Hypothalamus (tissue), 51 donors: ENCODE measurements at places on chromosomes 7 and 10.

DNA sequence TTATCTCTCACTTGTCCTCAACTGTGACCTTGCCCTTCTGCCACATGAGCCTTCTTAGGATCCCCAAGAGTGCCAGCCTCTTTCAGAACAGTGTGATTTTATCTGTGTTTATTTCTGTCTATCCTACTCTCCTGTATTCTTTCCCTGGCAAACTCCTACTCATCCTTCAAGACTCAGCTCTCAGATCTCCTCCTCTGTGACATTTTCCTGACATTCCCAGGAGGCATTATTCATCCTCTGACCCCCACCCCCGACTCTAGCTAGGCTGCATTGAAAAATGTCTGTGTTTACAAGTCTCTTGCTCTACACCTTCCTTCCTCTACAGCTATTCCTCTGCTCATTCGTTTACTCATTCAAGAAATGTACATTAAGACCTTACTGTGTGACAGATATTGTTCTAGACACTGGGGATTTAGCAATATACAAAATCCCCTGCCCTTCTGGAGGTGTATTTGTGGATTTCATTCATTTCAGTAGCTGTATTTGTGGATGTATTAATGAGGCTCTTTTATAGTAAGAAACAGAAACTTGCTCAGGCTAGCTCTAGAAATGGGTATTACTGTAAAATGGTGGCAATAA lies 61.4 kb upstream of the COMTD1 start:
- DNase-seq: no peak

- DNase-seq: no peak
Measured at GRCh38 chr10:29876008-29876555, 183.3 kb downstream of the JCAD start.

DNA sequence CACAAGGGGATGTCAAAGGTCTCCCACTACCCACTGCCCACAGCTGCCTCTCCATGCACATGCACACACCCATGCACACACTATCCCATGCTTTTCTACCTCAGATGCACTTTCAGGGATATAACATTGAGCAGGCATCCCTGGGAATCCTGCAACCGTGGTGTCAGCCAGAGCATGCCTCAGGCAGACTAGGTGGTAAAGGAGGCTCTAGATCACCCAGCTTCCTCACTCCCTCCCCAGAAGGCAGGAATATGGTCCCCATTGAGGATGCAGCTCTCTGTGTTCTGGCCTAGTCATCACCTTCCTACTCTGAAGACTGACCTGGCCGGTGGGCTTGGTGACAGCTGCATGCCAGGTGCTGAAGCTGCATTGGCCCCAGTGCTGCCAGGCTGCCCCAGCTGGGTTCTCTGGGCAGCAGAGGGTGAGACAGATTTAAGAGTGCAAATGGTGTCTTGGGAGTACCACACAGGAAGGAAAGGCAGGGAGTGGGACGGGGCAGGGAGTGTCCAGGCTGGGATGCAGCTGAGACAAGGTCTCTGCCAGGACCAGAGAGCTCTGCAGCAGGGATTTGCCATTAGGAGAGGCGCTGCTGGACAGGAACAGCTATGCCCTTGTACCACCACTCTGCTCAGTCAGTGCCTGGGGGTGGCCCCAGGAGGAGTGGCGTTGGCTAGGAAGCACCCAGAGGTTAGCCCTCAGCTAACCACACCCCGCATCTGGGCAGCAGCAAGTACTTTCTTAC lies 53.4 kb upstream of the GDF10 start:
- no peak for DNase-seq

DNA sequence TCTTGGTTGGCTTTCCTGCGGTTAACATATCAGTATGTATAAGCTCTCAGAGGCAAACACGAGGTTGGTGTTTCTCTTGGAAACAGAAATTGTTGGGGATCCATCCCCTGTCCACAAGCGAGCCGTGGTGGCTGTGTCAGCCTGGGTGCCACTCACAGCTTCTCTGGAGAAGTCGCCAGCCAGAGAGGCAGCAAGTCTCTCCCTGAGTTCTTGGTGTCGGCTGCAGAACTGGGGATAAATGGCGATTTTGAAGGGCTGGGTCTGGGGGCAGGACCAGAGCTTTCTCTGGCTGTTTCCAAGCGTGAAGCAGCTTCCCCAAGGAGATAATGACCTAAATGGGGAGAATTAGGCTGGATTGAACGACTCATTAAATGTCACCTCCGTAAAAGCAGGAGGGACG lies 335.3 kb downstream of the GLRX3 start:
- DNase-seq: no peak

DNA sequence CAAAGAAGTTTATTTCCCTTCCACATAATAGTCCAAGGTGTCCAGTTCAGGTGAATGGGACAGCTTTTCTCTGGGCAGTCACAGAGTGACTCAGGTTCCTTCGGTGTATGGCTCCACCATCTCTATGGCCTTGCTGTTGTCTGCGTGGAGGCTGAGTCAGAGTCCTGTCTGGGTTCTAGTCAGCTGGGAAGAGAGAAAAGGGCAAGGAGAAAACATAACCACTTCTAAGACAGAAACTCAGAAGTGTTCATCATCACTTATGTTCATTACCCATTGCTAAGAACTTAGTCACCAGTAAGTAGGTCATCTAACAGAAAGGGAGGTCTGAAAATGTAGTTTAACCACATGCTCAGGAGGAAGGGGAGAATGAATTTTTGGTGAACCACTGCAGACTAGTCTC lies 32.4 kb upstream of the CCDC7 start:
- DNase-seq: no peak

DNA sequence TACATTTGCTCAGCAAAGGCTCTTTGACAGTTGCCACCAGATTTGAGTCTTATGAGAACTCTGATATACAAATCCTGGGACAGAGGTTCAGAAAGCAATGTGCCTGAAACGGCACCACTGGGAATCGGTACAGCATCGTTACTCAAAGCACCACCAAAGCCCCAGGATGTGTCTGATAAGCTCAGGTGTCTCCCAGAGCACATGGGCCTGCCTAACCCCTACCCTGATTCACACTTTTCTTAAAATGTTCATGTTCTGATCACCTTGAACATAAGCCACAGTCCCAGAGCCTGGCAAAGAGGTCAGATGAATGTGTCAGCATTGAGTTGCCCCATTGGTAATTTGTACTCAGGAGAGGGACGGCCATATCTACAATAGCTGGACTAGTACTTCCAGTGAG lies 545.8 kb upstream of the AUTS2 start:
- no peak for DNase-seq

DNA sequence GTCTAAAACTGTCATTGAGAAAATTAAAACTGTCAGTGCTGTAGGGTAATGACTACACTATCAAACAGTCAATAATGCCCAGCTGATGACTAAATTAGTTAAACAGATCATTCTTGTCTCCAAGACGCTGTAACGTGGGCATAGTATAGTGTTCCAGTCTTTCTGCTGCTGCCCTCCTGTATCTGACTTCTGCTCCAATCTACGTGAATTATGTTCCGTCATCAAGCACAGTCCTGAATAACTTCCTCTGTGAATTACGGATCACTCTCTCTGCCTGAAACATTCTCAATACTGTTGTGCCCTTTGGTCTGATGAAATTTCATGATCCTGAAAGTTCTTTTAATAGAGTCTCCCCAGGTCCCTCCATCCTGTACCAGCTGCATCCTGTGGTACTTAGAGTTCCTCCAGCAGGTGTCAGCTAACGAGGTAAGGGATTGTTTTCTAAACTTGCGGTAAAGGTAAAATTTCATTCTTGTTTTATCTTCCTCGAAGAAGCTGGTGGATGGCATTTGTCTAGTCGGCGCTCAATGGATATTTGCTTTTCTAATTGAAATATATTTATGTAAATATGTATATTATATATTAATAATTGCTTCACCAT lies 393.5 kb upstream of the ADARB2 start:
- DNase-seq: no peak

DNA sequence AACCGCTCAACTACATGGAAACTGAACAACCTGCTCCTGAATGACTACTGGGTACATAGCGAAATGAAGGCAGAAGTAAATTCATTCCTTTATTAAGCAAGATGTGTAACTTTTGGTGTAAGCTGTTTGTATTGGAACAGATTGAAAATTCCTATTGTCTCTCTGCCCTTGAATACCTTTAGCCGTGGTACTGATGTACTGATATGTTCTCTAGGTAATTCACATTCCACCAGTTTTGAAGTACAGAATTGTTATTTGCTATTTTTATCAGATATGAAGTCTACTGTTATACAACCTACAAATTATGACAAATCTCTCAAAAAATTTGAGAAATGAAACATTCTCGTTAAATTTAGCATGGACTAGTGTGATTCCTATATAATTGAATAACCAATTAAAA lies 17.7 kb downstream of the ZMYND11 start:
- no peak for DNase-seq

DNA sequence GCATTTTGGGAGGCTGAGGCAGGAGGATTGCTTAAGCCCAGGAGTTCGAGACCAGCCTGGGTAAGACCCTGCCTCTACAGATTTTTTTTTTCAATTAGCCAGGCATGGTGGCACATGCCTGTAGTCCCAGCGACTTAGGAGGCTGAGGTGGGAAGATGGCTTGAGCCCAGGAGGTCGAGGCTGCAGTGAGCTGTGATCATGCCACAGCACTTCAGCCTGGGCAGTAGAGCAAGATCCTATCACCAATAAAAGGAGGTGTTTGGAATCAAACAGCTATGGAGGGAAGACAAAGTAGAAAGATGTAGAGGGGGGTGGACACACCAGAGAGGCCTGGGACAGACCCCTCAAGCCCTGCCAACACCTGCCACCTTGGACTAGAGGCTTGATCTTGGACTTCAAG lies 9.1 kb upstream of the TNRC18 start:
- no peak for DNase-seq

- no peak for DNase-seq
Measured at GRCh38 chr7:149321978-149322541, 60.1 kb downstream of the ZNF783 start.

GRCh38 chr7:1559626-1560590 lies 3.9 kb upstream of the TMEM184A start:
- no peak for DNase-seq

GRCh38 chr7:24727154-24728120 lies 29.8 kb downstream of the GSDME start:
- DNase-seq: no peak

GRCh38 chr10:123904834-123905409 lies 13.3 kb upstream of the CPXM2 start:
- no peak for DNase-seq

DNA sequence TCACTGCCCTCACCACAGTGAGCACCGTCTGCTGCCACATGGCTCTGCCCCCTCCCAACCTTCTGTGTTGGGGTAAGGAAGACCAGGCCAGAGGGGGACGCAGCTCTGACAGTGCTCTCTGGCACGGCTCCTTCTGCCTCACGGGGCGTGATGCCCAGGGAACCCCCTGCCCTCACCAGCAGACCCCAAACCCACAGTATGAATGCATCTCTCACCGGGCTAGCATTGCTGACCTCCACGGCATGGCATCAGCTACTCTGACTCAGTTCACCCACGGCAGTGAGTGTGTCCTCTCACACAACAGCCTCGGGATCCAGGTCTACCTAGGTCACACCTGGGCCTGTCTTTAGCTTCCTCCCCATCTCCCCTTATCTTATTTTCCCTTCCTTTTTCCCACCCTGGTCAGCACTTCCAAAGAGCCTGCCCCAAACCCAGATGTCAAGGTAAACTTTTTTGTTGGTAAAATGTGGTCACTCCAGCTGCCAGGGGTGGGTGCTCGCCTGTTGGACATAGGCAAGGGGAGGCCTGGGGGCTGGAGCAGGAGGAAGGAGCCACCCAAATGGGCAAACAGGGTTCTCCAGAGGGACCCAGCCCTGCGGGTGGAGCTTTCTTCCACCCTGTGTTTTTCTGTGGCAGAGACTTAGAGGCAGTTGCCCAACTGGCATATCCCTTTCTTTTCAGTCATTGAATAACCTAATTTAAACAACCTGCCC lies 4.4 kb downstream of the CALML3 start:
- no peak for DNase-seq

DNA sequence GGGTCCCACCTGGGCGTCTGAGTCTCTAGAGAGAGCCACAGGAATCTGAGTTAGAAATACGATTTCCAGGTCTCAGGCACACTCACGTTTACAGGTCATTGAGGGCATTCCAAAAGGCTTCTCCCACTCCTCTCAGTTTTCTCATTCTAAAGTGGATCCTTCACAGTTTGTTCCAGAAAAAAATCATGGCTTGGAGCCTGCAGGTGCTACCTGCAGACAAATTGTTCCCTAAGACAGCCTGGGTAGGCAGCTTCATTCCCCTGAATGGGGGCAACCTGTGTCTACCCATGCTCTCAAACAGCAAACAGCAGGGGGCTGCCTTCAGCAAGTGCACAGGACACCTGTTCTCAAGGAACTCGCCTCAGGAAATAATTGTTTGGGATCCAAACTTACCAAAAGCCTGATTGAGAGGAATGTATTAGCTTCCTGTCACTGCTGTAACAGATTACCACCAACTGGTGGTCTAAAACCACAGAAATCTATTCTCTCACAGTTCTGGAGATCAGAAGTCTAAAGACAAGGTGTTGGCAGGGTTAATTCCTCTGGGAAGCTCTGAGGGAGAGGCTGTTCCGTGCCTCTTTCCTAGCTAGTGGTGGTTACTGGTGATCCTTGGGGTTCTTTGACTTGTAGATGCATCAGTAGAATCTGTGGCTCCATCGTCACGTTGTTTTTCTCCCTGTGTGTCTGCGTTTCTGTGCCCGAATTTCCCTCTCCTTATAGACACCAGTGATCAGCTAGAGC lies 117.2 kb downstream of the RAB11FIP2 start:
- DNase-seq: no peak

DNA sequence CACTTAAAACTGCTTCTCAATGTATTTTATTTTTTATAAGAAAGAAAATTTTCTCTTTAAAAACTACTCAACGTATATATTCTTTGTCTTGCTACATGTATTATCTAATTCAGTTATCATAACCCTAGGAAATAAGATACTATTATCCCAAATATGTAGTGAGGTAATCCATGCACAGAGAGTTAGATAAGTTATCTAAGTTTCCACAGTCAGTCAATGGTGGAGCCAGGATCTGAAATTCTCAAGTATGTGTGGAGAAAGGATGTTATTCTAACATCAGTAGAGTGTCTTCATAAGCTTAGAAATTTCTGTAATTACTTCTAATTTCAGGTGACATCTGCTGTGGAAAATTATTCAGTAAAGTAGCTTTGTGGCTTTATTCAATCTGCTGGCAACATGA lies 239.9 kb downstream of the CSTF2T start:
- no peak for DNase-seq

DNA sequence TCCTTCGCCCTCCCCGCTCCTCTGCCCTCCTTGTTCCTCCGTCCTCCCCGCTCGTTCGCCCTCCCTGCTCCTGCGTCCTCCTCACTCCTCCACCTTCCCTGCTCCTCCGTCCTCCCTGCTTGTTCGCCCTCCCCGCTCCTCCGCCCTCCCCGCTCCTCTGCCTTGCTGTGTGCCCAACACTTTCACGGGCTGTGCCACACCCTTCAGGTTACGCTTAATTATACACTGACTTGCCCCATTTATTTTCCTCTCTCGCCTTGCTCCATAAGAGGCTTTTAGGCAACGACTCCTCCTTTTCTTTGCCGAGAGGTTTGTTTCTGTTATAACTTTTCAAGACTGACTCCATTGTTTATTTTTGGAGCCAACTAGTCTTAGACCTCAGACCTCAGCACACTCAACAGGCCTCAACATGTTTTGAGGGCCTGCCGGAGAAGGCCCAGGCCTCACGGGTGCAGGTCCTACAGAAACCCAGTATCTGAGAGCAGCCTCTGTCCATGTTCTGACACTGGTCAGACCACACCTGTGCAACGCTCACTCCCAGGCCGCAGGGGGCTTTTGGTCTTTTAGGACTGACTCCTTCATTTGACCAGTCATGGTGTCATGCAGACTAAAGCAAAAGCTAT lies 18.2 kb upstream of the PRKAG2 start:
- DNase-seq: no peak
